ENCODE measurements at places on chromosomes 2 and 18.

- DNase-seq, result no peak
Measured at GRCh38 chr18:72542984-72543356, 1.2 kb downstream of the CBLN2 start.

DNA sequence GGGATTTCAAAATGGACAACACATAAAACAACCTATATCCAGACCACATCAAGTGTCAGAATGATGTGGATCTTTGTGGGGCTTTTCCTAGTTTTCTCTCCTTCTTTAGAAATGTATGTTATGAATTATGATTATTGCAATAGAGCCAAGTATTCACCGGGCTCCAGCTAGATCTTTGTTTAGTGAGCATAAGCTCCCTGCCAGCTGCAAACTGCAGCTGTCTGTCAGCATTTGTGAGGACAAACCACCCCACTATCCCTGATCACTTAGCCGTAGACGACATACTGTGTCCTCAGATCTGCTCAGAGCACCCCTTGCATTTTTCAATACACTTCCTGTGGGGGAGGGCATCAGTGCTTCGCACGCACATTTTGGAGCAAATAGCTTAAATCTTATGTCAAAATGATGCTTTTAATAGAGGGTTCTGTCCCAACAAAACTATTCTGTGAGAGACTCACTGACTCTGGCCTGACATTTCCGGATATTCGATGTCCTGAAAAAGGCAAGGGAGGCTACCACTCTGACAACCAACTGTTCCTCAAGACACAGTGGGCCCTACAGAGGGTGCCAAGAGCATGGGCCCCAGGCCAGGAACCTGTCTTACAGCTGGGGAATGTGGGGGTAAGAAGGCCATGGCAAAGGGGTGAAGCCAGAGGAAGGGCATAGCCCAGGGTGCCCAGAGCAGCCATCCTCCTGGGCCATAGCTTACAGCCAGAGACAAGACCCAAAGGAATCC lies 346.0 kb downstream of the ARHGAP15 start:
- DNase-seq, result no peak

DNA sequence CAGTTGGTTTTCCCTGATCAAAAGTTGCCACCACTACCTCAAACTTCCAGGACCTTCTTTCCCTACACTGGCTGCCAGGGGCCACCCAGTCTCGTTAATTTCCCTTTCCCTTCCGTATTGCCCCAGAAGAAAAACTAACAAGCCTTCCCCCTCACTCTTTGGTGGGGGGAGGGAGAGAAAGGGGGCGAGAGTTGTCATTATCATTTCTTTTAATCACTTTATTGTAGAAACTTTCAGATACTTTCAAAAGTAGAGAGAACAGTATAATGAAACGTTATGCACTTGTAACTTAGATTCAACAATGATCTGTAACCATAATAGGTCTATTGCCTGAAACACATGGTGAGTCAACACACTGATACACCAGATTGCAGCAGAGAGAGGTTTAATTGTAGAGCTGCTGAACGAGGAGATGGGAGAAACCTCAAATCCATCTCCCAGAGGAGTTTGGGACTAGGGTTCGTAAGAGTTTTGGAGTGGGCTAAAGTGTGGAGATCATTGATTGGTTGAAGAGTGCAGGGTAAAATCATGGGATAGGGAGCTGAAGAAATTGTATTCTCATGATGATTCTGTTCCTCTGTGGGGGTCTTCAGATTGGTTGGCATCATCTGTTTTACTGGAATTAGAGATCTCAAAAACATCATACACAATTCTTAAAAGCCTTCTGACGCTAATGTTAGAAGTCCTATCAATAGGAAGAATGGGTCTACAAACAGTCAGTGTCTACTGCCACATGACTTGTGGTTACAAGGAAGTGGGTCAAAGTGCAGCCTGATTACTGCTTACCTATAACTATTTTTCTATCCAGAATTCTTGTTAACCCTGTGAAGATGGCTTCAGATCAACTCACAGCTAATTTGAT lies 2.6 kb upstream of the RNF149 start:
- no peak for DNase-seq

DNA sequence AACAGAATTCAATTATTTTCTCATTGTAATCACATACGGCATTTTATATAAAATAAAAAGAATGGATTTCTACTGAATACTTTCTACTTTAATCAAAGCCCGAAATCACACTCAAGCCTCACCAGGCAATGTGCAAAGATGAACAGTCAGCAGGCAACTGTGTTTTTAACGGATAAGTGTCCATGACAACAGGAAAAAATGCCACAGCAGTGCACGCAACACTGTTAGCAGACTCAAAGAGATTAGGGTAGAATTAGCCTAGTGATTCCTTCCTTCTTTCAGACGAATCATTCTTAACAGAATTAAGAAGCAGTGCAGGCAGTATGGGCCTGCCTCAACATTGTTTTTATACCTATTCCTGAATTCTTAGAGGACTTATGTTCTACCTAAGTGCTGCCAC lies 135.6 kb downstream of the CDH2 start:
- no peak for DNase-seq

DNA sequence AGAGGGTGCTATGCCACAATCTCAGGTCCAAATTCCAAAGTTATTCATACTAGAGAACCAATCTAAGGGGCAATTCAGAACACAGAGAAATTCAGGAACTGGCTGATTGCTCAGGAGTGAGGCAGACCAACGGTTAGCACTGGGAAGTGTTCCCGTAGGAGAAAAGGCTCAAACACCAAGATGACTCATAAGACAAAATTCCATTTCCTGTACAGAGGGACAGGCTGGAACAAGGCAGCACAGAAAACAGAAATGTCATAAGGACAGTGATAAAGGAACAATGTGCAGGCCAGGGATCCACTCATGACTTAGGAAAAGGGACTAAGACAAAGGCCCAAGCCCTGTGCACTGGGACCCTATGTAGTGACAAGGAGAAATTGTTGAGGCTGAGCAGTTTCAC lies 54.2 kb downstream of the PDE1A start:
- DNase-seq, result no peak

DNA sequence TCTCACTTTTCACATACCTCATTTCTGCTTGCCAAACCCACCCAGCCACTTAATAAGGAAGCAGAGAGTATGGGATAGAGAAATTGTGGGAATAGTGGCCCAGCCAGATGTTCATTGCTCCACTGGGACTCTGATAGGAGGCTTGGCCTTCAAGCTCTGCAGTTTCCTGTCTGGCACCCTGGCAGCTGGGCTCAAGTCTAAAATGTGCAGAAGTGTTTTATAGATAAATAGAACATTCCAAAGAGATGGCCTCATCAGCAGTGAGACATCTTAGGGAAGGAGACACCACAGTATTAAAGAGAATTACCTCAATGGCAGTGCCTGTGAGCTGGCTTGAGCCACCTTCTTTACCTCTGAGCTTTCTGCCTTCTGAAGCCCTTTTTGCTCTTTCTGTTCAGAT lies 24.7 kb downstream of the COPS7B start:
- no peak for DNase-seq

GRCh38 chr2:129726216-129726615 lies 253.2 kb upstream of the RAB6C start:
- DNase-seq, result no peak

DNA sequence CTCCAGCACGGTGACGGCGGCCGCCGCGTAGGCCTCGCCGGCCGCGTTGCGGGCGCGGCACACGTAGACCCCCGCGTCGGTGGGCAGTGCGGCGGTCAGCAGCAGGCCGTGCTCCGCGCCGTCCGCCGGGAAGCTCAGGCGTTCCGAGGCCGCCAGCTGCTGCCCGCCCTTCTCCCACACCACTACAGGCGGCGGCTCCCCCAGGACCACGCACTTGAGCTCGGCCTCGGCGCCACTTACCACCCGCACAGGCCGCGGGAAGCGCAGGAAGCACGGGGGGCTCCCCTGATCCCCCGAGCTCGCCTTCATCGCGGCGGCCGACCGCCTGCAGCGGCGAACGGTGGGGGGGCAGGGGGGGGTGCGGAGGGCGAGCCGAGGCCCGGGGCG lies 422 bp downstream of the OBSL1 start:
- no peak for DNase-seq

DNA sequence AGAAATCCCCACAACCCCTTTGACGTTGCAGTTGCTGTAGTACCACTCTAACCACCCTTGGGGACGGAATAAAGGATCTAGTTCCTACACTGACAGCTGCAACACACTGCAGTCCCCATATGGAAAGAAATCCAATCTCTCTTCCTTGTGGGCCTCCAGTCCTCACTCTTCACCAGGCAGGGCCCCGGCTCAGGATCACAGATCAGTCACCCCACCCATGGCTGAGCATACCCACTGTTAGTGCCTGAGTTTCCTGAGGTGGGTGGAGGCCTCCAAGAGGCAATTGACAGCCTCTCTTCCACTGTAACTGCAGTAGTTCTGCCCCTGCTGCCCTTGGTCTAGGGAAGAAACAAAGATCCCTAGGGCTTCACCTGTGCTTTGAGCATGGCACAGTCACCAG lies 670.0 kb upstream of the CDH2 start:
- no peak for DNase-seq

GRCh38 chr2:160666154-160667060 lies 172.8 kb upstream of the RBMS1 start:
- no peak for DNase-seq

DNA sequence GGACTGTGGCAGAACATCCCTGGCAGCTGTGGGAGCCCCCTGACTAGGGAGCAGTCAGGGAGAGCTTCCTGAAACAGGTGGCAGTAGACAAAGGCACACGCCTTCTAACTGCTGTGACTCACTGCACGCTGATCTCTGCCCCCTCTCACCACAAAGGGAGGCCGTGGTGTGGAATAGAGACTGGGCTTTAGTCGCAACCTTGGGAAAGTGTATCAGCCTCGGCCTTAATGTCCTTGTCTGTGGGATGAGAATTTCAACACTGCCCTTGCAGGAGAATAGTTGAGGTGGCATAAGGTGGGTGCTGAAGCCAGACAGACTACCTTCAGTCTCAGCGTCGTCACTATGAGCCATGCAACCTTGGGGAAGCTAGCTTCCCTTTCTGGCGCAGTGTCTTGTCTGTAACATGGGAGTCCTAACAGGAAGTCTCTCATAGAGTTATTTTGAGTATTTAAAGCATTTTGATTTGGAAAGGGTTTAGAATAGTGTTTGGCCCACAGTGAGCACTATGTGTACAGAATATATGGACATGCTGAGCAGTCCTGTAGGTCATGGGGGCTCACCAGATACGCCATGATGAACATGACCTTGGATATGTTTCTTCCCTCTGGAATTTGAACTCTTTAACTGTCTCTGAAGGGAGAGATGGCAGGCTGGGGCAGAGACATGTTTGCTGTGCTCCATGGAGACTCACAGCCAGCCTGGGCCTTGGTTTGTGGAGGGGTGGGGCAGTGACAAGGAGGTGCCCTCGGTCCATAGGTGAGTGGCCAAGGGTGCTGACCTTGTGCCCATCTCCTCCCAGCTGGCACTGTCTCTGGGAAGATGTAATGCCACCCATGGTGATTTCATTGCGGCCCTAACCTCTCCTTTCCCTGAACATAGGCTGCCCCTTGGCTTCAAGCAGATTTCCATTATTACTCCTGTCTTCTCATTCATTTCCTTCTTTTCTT lies 29.5 kb upstream of the SMAD7 start:
- DNase-seq, result no peak

DNA sequence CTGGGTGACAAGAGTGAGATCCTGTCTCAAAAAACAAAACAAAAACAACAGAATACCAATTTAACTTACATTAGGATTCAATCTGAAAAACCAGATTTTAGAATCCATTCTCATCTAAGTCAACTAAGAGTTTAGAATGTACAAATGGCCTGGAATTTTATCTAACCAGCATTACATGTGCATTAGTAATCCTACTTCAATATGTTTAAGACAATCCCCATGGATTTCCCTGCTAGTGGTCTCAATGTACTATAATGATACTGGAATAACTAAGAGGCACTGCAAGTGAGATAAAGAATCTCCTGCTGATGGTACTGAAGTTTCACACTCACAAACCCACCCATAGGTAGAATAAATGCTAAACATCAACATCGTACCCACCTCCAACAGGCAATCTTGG lies 53.9 kb upstream of the DNER start:
- no peak for DNase-seq

DNA sequence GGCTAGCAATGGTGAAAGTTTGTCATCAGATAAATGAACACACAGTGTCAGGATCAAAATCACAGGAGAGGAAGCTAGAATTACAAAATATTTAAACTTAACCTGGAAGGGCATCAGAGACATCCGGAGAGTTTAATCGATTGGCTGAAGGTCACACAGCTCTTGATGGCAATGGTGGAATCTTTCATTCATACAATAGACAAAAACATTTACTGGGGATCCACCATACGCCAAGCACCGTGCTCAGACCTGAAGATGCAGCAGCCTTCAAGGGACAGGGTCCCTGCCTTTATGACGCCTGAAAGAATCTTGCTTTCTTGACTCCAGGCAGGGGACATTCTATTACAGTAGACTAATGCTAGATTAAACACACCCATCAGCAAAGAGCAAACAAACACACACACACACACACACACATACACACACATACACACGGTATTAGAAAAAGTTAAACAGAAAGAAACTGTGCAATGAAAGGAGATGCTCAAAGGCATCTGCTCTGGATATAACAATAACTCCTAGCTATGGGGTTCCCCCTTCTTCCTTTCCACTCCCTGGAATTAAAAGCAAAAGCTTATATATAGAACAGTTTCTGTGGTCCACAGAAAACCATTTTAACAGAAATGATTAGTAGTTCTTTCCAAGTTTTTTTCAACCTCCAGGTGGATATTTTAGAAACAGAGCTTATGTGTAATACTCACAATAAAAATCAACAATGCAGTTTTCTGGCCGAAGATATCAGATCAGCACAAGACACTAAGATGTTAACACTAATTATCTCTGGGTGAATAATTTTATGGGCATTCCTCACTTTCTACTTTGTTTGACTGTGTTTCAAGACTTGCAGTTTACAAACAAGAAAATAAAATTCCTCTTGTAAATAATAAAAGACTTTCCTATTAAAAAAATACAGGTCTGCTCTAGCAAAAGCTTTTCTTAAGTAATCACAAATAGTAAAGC lies 151.7 kb downstream of the ANKRD44 start:
- no peak for DNase-seq

DNA sequence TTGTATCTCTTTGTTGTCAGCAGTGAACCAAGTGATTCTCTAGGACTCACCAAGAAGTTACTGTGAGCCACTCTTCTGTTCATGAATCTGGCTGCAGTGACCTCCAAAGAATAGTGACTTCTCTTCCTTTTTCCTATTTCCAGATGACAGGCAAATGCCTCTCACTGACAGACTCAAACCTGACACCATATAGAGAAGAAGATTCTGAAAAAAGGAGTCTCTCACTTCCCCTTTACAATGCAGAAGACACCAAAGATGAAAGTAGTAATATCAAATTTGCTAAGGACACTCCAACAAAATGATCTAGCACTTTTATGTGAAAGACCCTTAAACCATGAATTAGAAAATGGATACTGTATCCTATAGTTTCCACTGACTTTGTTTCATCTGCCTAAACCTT lies 44.4 kb upstream of the SETBP1 start:
- no peak for DNase-seq

Data from activated naive CD4-positive, alpha-beta T cell treated with anti-CD3 and anti-CD28 coated beads, Interleukin-2, amount 50 U/mL, for 16 hours (primary cell).